ENCODE measurements at places on chromosomes 1 and 21.
A peak's percentile ranks its signal among the peaks of the same experiment; 100 is the strongest.

DNA sequence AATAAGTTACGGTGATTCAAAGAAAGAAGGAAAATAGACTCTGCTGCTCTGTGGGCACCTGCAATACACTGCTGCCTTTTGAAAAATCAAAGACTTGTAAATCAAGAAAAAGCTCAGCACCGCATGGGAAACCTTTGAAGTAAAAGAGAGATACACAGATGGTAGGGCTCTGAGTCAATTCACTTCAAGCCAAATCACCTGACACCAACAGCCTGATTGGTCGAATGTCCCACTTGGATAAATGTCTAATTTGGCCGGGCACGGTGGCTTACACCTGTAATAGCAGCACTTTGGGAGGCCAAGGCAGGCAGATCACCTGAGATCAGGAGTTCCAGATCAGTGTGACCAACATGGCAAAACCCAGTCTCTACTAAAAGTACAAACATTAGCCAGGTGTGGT is 19.2 kb upstream of the RCAN3 start:
- DNase-seq = no peak

DNA sequence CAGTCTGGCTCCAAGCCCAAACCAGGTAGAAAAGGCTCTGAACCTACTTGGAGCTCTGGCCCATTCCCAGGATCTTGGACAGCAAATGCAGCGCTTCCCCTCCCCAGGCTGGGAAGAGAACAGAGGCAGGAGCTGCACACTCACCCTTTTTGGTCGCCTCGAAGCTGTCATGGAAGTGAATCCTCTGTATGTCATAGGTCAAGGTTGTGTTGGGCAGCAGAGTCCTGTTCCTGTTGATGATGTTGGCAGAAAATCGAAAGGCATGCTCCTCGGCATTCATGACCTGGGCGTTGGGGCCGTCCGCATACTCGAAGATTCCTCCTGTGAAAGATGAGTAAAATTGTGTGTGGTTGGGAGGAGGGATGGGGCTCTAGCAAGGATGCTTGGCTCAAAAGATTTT is 143.5 kb downstream of the GRIK3 start:
- DNase-seq = no peak

DNA sequence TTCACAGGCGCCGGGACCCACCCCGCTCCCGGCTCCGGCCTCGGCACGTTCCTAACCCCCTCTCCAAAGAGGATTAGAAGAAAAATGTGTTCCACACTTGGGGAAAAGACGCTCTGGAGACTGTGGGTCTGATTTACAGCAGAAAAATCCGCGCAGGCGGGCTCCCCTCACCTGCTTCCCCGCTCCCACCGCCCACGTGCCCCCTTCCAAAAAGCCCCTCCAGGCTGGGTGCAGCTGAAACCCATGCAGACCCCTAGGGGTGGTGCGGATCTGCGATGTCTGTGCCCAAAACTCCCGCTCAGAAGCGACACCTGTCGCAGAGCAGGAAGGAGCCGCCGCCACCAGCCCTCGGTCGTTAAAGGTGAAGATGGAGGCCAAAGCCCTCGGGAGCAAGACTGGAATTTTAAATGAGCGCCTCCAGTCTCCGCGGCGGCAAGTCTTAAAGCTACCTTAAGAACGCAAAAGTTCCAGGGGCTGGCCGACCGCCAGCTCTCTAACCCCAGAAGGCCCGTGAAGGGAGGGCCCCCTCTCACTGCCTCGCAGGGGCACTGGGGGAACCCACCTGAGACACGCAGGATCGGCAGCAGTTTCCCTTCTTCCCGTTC is 688 bp upstream of the CHD5 start:
- no peak for DNase-seq

- peak; percentile 75 for DNase-seq
These were observed 5.7 kb upstream of the MOB3C start for GRCh38 chr1:46622344-46622743.

- DNase-seq = peak; percentile 39
These were observed 115.8 kb upstream of the ZRANB2 start for GRCh38 chr1:71196685-71197084.

DNA sequence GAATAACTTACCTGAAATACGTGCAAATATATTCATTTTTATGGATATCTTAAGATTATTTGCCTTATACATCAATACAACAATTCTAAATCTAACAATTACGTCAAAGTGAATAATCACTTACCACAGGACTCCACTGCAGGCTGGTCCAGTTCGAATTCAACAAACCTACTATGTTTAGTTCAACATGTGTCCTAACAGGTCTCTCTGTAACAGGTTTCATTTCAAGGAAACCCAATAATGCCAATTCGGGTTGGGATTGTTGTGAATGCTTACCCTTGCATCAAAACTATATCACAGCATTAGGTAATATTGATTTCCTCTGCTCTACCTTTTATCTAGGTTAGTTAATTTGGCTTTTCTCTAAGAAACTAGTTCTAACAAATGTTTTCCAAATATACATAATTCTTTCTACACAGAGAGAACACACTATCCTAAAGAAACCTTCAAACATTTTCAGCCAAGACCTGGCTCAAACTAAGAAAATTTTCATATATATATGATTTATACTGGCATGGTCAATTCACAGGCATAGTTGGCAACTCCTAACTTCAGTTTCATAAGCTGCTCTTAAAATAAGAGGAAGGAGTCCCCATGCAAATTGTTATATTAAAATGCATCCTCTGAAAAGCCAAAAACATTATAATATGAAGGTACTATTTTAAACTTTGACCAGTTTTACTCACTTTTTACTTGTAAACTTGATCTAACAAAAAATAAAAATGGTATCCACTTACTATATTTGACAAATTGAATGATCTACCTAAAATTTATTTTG is 4.5 kb downstream of the IVNS1ABP start:
- DNase-seq = no peak

GRCh38 chr1:14613926-14614325 is 15.4 kb downstream of the KAZN start:
- DNase-seq = no peak

- no peak for DNase-seq
These were observed 6.4 kb upstream of the RGS2 start for GRCh38 chr1:192802406-192802805.

GRCh38 chr1:117573386-117574023 is 32.3 kb upstream of the TENT5C start:
- DNase-seq = no peak

DNA sequence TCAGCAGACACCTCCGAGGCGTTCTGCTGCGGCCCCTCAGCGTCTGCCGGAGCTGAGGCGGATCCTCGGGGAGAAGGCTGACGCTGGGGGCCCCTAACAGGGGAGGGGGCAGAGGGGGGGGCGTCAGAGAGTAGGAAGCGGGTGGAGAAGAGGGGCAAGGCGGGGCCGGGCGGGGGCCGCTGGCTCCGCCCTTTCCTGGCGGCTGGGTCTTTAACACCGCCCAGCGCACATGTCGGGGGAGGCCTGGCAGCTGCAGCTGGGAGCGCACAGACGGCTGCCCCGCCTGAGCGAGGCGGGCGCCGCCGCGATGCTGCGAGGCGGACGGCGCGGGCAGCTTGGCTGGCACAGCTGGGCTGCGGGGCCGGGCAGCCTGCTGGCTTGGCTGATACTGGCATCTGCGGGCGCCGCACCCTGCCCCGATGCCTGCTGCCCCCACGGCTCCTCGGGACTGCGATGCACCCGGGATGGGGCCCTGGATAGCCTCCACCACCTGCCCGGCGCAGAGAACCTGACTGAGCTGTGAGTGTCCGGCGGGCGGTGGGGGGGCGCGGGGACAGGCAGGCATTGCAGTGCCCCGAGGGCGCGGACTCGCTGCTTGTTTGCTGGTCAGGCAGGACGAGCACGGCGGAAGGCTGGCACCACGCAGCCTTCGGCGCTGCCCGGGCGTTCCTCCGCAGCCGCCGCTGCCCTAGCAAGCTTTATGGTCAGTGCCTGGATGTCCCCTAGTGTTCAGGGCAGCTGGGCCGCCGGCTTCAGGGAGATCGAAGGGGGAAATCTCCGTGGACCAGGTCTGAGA is at the start of gene NTRK1:
Gene NTRK1, plus strand, starts transcription at position 238 of the 796 bp plus-strand sequence. Its CDS starts 70 bp downstream, at position 308.
- DNase-seq = no peak

DNA sequence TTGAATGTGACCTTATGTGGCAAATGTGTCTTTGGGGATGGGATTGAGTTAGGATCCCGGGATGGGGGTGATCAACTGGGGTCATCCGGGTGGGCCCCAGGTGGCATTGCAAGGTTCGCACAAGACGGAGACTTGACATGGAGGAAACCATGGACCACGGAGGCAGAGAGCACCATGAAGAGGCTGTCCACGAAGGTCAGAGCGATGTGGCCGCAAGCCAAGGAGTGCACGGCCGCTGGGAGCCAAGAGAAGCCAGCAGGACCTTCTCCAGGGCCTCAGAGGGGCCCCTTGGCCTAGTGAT is 22.3 kb upstream of the COL18A1 start:
- DNase-seq = no peak

- DNase-seq = no peak
These were observed 216.3 kb upstream of the FAM78B start for GRCh38 chr1:166383137-166383536.
